ENCODE measurements at places on chromosomes 13 and 19. TPM values are rescaled to one million over a fixed set of nuclear protein-coding genes. Genes with fewer than 3 reads are reported as not detected.

The CGB5 gene
- 0.23 TPM for total RNA-seq

The CCL25 gene
- total RNA-seq = not detected

The METTL21C gene
- not detected for total RNA-seq

The TYROBP gene
- total RNA-seq = not detected

The TINCR gene
- 2.8 TPM for total RNA-seq

The TBXA2R gene
- 0.99 TPM for total RNA-seq

The UGGT2 gene
- total RNA-seq = 8.9 TPM

The ZNF296 gene
- total RNA-seq = 17.3 TPM

The CFAP97D2 gene
- total RNA-seq = not detected

The PABPC3 gene
- 0.13 TPM for total RNA-seq

The ZNF234 gene
- 2.2 TPM for total RNA-seq

The GARIN5A gene
- total RNA-seq = 2.4 TPM

The ZNF534 gene
- not detected for total RNA-seq

The GRK1 gene
- not detected for total RNA-seq

The FGF22 gene
- 0.61 TPM for total RNA-seq

The MRPL57 gene
- total RNA-seq = 24.6 TPM

The HPN gene
- 0.06 TPM for total RNA-seq

The SLC25A41 gene
- total RNA-seq = 0.13 TPM

The ZNF428 gene
- 62.3 TPM for total RNA-seq

The THOP1 gene
- total RNA-seq = 94.1 TPM

The NPAS1 gene
- 6.8 TPM for total RNA-seq

The PRODH2 gene
- total RNA-seq = 0.36 TPM

The PVR gene
- 124 TPM for total RNA-seq

The ALG5 gene
- total RNA-seq = 36.5 TPM

The CD320 gene
- total RNA-seq = 89.4 TPM

The CA11 gene
- 6.7 TPM for total RNA-seq

The SSC5D gene
- total RNA-seq = 0.58 TPM

The LGI4 gene
- total RNA-seq = 0.28 TPM

The ISYNA1 gene
- total RNA-seq = 40.8 TPM

The GAS6 gene
- total RNA-seq = 8.1 TPM

The RFPL4A gene
- total RNA-seq = 0.84 TPM

The MUC16 gene
- total RNA-seq = 0.06 TPM

The PSG3 gene
- 0.09 TPM for total RNA-seq

The LMTK3 gene
- total RNA-seq = 4.4 TPM

The USHBP1 gene
- 0.02 TPM for total RNA-seq

The CEP89 gene
- 45.8 TPM for total RNA-seq

The SERPINE3 gene
- 0.07 TPM for total RNA-seq

The FFAR2 gene
- not detected for total RNA-seq

The C19orf67 gene
- not detected for total RNA-seq

The ATXN8OS gene
- not detected for total RNA-seq

The ZNF761 gene
- total RNA-seq = 7.8 TPM

The IRS2 gene
- 43.1 TPM for total RNA-seq

The FCER2 gene
- not detected for total RNA-seq

The ZFP82 gene
- 2.1 TPM for total RNA-seq

The C13orf42 gene
- total RNA-seq = not detected

Measured in A549 treated with Hydrocortisone at 1 μM for 4 hours (cell line).